ENCODE measurements at places on chromosomes 16 and 17.

GRCh38 chr16:2512735-2513404 lies 882 bp upstream of the ATP6V0C start:
- DNase-seq: no peak

DNA sequence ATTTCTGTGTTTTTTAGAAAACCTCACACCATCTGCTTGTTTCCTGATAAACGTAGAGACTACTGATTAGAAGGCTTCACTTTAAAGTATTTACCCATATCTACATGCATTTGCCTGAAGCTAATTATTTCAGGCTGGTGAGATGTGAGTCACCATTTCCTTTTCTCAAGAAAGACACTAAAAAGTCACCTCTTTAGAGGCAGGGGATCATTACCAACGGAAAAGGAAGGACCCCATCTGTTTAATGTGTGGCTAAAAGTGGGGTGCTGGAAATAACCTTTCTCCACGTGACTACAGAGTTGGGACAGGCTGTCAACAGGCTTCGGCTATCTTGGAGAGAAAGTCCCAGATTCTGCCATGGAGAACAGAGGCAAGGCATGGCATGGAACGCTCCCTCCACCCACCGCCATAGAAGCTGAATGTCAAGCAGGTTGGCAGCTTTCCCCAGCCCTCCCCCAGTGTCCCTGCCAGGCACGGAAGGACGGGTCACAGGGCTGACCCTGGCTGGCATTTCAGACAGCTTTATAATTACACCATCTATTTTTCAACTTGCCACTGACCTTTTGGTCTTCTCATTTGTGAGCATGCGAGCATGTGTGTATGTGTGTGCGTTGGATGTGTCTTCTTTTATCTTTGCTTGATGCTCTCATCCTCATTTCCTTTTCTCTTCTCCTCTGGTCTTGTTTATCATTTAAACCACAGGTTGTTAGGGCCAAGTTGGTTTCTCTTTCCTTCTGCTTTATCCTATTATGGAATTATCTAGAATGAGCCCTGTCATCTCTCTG lies 157.0 kb downstream of the CPPED1 start:
- no peak for DNase-seq

DNA sequence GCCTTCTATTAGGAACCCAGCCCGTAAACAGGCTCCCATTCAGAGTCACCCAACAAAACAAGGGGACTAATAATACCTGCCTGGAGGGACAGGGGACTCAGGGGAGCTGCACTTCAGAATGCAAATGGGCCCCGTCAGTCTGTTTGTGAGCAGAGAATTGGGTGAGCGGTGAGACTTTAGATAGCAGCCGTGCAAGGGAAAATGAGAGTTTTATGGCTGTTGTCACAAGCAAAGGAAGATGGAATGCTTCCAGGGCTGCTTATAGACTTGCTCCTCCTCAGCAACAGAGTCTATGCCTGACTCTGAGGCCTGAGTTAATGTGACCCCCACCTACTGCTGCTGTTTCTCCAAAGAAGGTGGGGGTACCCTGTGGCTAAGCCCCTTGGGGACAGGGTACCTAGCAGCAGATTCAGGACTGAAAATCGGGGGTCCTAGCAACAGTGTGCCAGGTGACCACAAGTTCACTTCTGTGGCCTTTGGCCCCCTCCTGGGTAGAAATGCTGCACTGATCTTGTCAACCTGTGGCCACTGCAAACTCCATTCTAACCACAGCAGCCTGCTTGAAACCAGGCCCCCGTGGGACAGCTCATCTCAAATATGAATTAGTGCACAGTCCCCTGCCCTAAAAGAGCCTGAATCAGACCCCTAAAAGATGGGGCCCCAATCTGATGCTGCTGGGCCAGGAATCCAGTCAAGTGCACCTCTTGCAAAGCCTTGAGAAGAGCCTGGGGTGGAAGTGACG lies 126.4 kb downstream of the C16orf78 start:
- DNase-seq: peak; percentile 41

GRCh38 chr17:39252788-39253460 lies 27.2 kb upstream of the STAC2 start:
- DNase-seq: no peak

GRCh38 chr17:40561294-40561870 lies 3.9 kb downstream of the CCR7 start:
- DNase-seq: no peak

DNA sequence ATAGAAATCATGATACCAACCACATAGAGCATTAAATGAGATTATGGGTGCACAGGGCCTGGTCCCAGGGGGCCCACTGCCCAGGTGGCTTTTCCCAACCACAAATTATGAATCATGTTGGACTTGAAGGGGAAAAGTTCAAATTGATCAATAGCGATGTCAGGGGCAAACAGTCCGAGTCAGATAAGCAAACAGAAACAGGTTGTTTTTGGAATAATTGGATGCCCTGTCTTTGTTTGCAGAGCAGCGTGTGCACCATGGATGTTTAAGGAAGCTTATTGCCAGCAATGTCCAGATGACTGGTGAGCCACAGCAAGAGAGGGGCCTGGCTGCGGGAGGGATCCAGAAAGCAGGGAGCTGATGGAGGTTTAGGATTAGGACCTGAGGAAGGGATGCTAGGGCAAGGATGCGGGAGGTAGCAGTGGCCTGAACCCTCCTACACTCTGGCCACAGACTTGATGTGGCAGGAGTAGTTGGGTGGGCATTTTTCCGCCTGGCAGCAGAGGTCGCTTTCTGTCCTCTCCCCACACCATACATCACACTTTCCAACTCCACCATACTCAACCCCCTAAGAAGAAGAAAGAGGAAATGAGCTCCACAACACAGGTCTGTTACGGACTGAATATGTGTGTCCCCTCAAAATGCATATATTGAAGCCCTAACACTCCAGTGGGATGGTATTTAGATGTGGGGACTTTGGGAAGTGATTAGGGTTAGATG lies 266.4 kb upstream of the RPL38 start:
- DNase-seq: no peak

GRCh38 chr17:792277-792676 lies 10.1 kb downstream of the MRM3 start:
- DNase-seq: no peak

- no peak for DNase-seq
These were observed 13.2 kb downstream of the CLUAP1 start for GRCh38 chr16:3513892-3514583.

- DNase-seq: peak; percentile 79
These were observed 20.1 kb upstream of the KRT19 start for GRCh38 chr17:41547921-41548843.

DNA sequence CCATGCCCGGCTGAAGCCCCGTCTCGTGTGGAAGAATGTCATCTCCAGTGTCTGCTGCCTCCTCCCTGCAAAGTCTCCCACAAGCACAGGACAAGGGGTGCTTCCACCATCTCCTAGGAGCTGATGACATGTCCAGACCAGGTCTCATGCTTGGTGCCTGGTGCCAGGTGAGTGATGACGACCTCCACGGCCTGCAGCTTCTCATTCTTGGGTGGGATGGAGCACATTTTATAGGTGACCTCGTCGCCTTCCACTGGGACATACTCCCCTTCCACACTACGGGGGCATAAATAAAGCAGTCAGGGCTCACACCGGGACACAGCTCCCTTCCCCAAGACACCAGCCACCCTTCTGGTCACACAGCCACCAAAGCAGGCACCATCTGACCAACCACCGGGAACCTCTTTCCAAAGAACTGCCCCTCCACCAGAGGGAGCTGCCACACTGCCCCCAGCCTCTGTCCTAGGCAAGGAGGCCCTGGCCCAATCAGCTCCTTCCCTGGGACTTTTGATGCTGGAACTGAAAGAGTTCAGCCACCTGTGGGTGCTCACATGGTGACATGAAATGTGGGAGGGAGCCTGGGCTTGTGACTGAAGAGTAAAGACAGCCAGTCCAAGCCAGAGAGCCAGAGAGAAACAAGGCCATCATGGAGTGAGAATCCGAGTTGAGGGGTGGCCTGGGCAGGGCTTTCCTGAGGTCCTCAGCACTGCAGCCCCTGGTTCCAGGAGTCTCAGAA lies 13.6 kb downstream of the CARHSP1 start:
- DNase-seq: no peak

- no peak for DNase-seq
These were observed 156.1 kb downstream of the ZNF423 start for GRCh38 chr16:49699841-49700175.

DNA sequence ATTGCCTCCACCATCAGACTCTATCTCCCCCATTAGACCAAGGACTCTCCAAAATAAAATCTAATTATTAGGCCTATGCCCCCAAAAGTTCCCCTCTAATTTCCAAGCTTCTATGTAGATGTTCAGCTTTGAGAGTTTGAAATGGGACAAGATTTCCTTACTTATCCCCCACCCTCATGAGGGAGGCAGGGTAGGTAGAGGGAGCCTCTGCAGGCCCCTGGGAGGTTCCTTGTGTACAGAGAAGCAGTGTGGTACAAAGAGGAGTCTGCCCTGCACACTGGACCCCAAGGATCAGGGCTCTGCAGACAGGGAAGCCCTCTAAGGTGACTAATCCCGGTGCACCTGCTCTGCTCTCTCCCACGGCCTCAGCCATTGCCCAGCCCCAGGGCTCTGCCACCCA lies 2.5 kb downstream of the KRT17 start:
- no peak for DNase-seq

GRCh38 chr16:12489357-12489990 lies 314.2 kb downstream of the CPPED1 start:
- DNase-seq: peak; percentile 38

GRCh38 chr17:75666959-75667790 lies at the start of the genes RECQL5 and SAP30BP:
Gene RECQL5, minus strand, starts transcription at chr17:75667154. Its CDS starts 597 bp downstream, at chr17:75666557.
Gene SAP30BP, plus strand, starts transcription at chr17:75667338. Its CDS starts 35 bp downstream, at chr17:75667373.
- peak; percentile 99 for DNase-seq

DNA sequence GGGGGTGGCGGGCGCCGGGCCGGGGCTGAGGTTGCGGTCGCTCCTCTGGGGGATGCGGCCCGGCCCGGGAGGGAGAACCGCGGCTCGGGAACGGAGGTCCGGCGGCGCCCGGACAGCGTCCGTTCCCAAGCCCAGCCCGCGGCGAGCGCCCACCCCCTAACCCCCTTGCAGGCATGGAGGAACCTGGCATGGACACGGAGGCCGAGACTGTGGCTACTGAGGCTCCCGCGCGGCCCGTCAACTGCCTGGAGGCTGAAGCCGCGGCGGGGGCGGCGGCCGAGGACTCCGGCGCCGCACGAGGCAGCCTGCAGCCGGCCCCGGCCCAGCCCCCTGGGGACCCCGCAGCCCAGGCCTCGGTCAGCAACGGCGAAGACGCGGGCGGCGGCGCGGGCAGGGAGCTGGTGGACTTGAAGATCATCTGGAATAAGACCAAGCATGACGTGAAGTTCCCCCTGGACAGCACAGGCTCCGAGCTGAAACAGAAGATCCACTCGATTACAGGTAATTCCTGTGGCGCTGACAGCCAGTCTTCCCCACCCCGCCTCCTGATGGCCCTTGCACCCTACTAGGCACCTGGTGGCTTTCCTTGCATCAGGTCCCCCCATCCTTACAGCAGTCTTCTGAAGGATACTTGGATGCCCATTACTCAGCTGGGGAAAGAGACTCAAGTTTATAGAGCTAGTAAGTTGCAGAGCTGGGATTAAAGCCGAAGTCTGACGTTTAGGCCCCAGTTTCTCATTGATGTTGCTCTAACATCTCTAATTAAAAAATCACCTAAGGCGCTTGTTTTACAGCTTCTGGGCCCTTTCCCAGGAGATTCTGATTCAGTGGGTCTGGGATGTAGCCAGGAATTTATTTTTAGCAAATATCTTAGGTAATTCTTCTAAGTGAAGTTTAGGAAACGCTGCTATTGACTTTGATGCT lies 514 bp downstream of the UBFD1 start:
- DNase-seq: no peak

- DNase-seq: no peak
These were observed 473.6 kb downstream of the CDH11 start for GRCh38 chr16:64648282-64648681.

DNA sequence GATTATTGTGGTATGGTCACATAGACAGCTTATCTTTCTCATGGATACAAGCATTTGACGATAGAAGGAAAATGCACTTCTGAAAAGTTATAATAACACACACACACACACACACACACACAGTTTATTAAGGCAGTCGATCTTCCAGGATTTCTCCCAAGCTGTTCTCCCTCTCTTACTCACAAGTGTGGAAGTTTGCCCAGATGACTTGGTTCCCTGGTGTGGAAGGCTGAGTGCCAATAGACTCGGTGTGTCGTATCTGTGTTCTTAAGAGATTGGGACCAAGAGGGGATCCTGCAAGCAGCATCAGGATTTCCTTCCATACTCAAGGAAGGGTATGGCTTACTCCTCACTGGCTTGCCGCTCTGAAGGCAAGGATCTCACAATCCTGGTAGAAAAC lies 279.6 kb downstream of the HS3ST3B1 start:
- DNase-seq: no peak

- DNase-seq: no peak
These were observed 7.7 kb downstream of the GINS3 start for GRCh38 chr16:58399718-58400633.

DNA sequence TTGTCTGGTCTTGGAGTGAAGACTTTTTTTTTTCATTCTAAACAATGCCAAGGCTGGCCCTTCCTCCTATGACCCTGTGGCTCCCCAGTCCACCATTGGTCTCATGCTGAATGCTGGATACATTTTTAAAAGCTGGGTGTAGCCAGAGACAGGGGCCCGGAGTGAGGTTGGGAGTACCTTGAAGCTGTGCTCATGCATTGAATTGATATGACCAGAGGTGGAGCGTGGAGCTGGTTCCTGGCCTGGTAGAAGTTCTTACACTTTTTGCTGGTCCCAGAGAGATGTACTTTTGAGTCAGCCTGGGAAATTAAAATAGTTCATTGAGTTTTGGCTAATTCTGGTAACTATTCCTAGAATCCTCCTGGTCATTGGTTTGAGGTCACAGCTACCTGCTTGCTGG lies 83.6 kb downstream of the CMIP start:
- no peak for DNase-seq

GRCh38 chr16:68079626-68080344 lies 5.4 kb upstream of the NFATC3 start:
- peak; percentile 89 for DNase-seq

DNA sequence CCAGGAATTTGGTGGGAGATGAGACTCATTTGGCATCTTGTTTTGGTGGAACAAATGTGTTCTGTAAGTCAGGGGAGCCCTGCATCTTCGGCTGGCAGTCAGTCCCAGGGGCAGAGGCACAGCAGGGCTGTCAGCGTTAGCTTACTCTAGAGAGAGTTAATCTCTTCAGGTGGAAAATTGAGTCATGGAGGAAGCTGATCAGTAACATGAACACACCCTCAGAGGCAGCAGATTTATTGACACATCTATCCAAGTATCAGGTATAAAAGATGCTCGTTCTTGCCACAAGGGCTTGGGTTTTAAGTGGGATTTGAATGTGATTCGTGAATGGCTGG lies 55.2 kb downstream of the EPN2 start:
- no peak for DNase-seq

DNA sequence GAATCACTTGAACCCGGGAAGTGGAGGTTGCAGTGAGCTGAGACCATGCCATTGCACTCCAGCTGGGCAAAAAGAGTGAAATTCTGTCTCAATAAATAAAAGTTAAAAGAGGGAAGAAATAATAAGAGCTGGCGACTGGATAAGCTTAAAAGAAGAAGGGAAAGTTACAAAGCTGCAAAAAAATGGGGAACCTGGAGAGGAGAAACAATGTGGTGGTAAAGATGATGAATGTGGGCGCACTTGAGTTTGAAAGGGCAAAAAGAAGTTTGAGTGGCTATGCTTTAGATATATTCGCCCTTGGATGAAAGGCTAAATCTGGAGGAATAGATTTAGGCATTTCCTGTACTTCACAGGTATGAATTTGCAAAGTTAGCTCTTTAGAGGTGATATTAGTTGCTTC lies 53.0 kb upstream of the YPEL2 start:
- no peak for DNase-seq

All from cardiac septum (tissue), 1 donor.